ENCODE measurements at places on chromosomes 3 and 15.
A peak's percentile ranks its signal among the peaks of the same experiment; 100 is the strongest.

DNA sequence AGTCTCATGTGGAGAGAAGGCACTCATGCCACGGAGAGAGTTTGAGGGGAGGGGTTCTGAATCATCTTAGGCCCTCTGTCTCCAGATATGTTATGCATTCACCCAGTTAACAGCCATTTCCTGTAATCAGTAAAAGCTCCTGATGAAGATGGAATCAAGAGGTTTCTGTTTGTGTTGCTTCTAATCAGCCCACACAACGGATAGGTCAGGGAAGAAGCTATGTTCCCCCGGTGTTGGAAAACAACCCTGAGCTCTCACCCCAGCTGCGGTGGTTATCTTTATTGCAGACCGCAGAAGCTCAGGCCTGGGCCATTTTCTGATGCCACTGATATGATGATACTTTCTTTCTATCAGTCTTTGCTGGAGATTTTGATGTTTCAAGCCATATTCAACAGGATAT lies 338.5 kb upstream of the ONECUT1 start:
- DNase-seq, result no peak

DNA sequence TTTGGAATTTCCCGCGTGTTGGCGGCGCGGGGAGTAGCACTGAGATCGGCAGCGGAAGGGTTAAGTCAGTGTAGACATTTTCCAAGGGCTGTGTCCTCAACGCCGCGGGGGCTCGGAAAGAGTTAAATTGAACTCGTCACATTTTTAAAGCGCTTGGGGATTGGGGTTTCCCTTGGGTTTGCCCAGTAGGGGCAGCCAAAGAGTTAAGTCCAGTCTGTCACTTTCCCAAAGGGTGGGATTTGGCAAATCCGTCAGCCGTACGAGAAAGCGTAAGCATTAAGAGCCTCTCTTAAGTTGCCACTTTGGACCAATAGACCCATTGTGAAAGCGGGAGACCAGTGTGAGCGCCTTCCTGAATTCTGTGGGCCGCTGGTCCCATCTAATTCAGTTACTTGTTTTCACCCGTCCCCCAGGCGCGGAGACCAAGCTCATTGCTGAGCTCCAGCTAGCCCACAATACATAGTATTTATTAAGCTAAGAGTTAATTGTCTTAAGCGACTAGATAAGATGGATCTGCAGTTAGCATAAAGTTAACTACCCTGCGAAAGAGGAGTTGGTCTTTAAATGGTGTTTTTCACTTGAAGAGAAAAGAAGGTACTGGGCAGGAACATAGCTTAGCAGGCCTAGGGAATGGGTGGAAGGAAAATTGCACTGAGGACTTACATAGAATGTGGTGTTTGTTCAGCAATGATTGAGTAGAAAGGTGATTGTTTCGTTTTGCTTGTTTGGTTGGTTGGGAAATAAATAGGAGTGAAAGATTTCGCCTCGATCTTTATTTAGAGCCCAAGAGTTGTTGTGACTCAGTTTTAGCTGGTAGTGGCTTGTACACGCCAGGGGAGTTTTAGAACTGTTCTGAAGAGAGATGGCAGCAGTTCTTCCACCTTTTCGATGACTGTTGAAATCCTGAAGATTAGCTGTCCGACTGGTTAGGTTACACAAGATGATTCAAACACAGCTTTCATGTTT lies 932 bp downstream of the ARL8B start:
- no peak for DNase-seq

GRCh38 chr3:56930706-56931105 lies 129.0 kb upstream of the ARHGEF3 start:
- no peak for DNase-seq

DNA sequence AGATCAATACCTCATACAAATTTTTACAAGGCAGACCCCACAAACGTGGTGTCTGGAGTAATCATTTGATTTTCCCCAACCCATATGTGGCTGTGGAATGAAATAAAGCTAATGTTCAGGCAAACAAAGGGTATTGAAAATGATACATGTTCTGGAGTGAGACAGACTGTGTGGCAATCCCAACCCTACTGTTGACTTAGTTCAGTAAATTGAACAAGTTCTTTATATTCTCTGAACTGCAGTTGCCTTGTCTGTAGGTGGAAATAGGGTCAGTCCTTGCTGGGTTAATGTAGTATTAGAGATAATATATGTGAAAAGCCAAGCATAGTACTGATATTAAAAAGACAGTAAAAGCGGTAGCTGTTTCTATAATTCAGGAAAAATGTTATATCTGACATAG lies 69.0 kb downstream of the GRM7 start:
- DNase-seq, result no peak

- no peak for DNase-seq
These were observed 409.5 kb upstream of the PROK2 start for GRCh38 chr3:72194458-72194857.

DNA sequence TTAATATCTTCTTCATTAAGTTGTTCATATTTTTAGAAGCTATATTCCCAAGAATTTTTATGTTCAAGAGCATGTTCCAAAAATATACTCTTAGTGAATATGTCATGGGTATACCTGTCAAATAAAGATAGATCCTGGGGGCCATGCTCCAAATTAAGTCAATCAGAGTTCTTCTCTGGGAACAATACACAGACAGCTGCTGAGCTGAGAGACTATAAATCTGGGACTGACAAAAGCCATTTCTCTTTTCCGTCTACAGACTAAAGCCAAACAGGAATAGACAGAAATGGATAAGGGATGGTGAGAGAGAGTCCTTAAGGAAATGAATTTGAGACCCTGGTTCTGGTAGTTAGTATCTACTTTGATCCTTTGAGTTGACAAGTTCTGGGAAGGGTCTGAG lies 465.1 kb upstream of the RASGRP1 start:
- no peak for DNase-seq

DNA sequence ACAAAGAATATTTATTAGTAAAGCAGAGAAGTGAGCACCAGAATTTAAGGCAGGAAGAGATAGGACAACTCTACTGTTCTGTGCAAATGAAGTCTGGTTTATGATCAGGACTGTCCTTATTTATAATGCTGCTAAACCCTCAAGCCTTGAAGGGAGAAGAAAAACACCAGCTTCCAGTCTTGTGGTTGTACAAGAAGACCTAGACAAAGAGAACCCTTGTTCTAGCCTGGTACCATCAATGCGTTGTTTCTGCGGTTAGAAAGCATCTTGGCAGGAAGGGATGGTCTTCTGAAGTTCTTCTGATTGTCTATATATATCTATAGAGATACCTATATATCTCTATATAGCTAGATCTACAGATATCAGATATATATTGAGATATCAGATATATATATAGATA lies 33.8 kb downstream of the PDCD10 start:
- no peak for DNase-seq

DNA sequence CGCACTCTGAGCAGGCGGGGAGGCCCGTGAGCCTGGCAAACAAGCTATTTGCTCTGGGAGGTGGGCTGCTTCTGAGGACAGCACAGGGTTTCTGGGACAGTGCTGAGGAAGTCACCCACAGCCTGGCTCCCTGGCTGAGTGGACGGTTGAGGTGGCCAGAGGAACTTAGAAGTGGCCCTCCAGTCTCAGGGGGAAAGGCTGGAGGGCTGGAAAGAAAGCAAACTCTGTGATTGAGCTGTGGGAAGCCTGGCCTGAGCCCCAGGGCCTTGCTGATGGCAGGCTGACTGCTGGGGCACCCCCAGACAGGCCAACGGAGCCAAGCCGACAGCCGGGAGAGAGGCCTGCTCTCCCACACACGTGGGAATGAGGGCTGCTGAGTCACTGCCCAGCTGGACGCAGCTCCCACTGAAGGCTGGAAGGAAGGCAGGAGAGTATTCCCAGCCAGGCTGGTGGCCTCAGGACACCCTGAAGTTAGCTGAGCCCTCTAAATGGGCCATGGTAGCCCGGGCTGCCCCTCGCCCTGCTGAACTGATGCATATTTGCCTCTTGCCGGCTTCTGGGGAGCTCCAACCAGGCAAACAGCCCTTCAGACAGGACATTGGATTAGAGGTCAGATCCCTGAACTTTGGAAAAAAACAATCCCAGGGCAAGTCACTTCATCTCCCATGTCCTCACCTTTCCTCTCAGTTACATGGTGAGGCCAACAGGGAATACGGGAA lies 98.0 kb upstream of the TLE3 start:
- DNase-seq, result peak; percentile 76

- DNase-seq, result no peak
These were observed 213.6 kb downstream of the SSR3 start for GRCh38 chr3:156341332-156341731.

DNA sequence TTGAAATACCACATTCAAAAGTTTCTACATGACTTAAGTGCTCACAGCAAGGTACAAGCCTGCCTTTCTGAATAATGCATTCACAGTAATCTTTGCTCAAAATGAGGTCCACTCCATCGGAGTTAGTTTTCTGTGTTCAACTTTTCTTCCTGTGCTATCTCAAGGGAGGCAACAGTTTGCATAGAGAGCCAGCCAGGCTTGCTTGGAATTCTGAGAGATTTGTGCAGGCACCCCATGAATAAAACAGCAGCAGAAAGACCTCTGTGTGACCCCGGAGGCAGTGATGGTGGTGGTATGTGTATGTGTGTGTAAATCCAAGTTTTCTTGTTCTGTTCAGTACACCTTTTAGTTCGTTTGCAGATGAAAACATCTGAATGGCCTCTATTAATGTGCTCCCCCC lies 124.0 kb downstream of the ADAMTS9 start:
- no peak for DNase-seq

GRCh38 chr3:179175358-179175757 lies 27.2 kb downstream of the PIK3CA start:
- no peak for DNase-seq

DNA sequence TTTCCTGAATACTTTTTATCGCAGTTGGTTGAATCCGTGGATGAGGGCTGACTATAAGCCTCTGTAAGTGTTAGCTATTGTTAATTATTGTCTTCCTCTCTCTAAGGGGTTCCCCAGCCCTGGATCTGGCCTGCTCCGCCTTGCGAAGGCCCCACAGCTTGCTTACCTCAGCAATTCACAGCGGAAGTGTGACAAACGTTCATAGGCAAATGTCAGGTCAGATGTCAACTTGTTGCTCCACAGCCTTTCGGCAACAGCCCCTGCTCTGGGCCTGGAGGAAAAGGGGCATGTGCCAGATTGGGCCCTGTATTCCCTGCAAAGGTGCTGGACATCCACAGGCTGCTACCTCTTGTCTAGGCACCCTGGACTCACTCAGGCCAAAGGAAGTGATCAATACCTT lies 25.3 kb upstream of the CELF6 start:
- DNase-seq, result no peak

DNA sequence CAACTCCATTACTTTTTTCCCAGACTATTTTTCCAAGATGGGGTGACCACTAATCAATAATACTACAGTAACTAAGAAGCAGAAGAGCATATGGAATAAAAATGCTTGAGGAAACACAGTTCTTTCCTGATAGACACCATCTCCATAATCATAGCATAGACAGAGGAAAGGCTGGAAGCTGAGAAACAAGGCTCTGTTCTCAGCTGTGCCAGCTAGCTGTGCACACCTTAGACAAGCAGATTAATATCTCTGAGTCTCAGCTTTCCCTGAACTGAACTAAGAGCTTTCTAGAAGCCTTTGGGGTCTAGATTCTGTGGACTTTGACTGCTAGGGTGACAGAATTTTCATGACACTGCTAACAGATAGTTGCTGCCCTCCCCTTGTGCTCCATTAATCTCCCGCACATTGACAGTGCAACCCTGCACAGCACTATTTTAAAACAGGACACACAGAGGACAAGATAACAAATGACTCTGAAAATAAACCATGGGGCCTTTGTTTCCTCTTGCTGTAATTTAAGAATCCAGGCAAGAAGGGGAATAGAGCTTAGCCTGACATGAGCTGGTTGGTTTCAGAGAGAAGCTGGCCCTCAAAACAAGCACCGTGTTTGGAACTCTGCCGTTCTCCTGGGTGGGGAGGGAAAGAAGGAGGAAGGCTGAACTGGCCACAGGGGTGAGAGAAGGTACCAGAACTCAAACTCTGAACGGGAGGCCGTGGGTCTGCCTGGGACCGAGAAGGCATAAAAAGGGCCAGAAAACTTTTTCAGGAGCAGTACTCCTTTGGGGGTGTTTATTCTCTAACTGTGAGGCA lies 67.4 kb downstream of the ATP13A5 start:
- no peak for DNase-seq

GRCh38 chr3:133662278-133662651 lies 524 bp upstream of the TOPBP1 start:
- no peak for DNase-seq

DNA sequence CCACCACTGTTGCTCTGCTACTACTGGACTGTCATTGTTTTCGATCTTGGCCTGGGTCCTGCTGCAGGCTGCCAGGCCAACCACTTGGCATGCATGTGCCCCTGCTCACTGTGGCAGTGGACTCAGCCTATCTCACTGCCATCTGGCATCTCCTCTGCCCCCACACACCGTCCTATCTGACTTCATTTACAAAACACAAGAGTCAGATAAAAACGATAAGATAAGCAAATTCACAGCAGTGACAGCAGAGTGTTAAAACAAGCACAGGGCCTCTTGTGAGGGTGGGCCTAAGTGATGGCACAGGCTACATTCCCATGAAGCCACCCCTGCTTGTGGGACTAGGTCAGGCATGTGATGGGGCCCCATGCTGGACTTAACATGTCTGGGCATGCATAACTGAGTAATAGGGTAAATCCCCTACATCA lies 68.1 kb downstream of the CRYGS start:
- DNase-seq, result peak; percentile 86

GRCh38 chr3:151434151-151434890 lies 26.5 kb downstream of the IGSF10 start:
- no peak for DNase-seq

- DNase-seq, result no peak
These were observed 66.4 kb upstream of the NR2E3 start for GRCh38 chr15:71743861-71744382.

- DNase-seq, result no peak
These were observed 85.5 kb upstream of the FGF12 start for GRCh38 chr3:192812743-192813383.

- DNase-seq, result no peak
These were observed 61.2 kb downstream of the LYSMD4 start for GRCh38 chr15:99671926-99672635.

DNA sequence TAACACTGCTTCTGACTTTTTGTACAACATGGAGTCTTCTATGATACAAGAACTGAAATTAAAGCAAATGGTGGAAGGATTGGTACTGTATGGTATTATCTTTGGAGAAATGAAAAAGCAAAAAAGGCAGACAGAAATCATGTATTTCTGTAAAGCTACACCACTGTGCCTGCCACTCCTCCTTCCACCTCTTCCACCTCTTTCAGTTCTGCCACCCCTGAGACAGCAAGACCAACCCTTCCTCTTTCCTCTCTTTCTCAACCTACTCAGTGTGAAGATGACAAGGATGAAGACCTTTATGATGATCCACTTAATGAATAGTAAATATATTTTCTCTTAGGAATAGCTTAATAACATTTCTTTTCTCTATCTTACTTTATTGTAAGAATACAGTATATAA lies 57.0 kb downstream of the CD200 start:
- DNase-seq, result no peak
